ENCODE measurements at places on chromosomes 13 and 19. TPM values are rescaled to one million over a fixed set of nuclear protein-coding genes. Genes with fewer than 3 reads are reported as not detected.

ZSWIM9 gene
- 8.9 TPM for polyA plus RNA-seq

TEAD2 gene
- 88.4 TPM for polyA plus RNA-seq

FGF22 gene
- 0.35 TPM for polyA plus RNA-seq

FFAR2 gene
- polyA plus RNA-seq = 0.33 TPM

LAIR2 gene
- not detected for polyA plus RNA-seq

ZNF17 gene
- polyA plus RNA-seq = 8.9 TPM

REEP6 gene
- 13.0 TPM for polyA plus RNA-seq

FCGBP gene
- polyA plus RNA-seq = 11.5 TPM

TEX101 gene
- polyA plus RNA-seq = not detected

CFAP97D2 gene
- not detected for polyA plus RNA-seq

TTC9B gene
- polyA plus RNA-seq = 0.47 TPM

ADAMTSL5 gene
- polyA plus RNA-seq = 1.2 TPM

CD33 gene
- polyA plus RNA-seq = 1.6 TPM

SPRY2 gene
- 79.6 TPM for polyA plus RNA-seq

NCAN gene
- polyA plus RNA-seq = 1.5 TPM

ATP1A3 gene
- 2.1 TPM for polyA plus RNA-seq
